Calu3 (cell line): ENCODE measurements at places on chromosomes 2 and 18. TPM values are rescaled to one million over a fixed set of nuclear protein-coding genes. Genes with fewer than 3 reads are reported as not detected.

AMER3 gene
- total RNA-seq, result not detected in 2 replicates

GRCh38 chr18:76383636-76384035 is 111.4 kb downstream of the ZNF516 start:
- no peak for DNase-seq

GRCh38 chr2:239791526-239792404 is 233.4 kb downstream of the NDUFA10 start:
- no peak for DNase-seq

ITGA4 gene
- total RNA-seq, result 0.33 and 0.34 TPM in 2 replicates

- DNase-seq, result no peak
These were observed 480.0 kb downstream of the RIT2 start for GRCh38 chr18:42635378-42636048.

GRCh38 chr2:69381337-69381737 is 5.7 kb downstream of the GFPT1 start:
- no peak for DNase-seq

DNA sequence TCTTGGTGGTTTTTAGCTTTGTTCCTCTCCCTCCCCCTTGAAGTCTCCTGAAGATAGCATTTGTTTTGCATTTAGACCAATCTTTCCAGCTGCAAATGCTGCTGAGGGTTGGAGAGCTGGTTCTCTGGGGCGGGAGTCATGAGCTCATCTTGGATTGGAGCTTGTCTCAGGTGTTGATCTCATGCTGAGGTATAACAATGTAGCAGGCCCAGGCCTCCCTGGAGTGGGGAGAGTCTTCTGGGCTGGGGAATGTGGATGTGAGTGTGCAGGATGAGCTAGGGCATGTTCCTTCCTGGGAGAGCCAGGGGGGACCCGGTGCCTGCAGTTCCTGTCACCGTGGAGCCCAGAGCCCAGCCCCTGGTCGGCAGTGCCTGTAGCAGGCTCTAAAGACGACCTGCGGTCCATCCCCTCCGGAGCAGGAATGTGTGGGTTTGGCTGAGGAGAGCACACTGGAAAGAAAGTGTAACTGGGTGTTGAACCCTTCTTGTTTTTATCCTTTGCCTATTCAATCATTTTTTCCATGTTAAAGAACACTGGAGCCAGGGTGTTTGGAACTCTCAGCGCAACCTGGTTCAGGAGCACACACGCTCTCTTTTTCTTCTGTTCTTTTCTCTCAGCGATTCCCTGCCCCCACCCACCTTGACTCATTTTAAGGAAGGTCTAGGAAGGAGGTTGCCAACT is 2.7 kb downstream of the ZNF532 start:
- no peak for DNase-seq

COBLL1 gene
- total RNA-seq, result 44.9 and 56.9 TPM in 2 replicates
